NCI-H187 treated with DMSO at 0.1 percent for 48 hours (cell line): ENCODE measurements at places on chromosomes 5 and 9.

GRCh38 chr5:11239261-11240015 is 478.4 kb upstream of the DAP start:
- no peak for DNase-seq

DNA sequence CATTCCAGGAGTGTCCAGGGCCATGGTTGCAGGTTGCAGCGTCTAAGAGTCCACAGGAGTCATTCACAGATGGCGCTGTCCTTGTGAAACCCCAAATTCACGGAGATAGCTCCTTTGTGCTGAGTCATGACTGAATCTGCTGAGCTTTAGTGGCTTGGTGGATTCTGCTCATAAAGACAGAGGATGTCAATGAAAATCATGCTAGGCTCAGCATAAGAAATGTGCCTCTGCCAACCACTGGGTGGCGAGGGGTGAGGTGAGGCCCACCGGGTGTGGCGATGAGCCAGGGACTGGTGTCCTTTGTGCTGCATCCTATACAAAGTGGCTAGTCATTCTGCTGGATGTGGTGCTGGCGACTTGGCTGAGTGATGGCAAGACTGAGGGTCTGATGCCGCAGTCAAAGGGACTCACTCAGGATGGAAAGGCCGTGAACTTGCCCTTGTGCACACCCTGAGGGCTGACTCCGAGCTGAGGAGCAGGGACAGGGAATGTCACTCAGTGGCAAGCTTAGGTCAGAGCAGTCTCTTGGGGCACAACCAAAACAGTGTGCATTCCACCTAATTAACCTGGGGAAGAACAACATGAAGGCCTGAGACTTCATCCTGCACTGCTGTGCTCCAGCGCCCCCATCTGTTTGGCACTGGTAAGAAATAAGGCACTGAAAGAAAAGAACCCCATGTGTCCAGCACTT is 71.5 kb downstream of the DAP start:
- no peak for DNase-seq

GRCh38 chr9:91758491-91758981 is 191.5 kb downstream of the ROR2 start:
- no peak for DNase-seq

- no peak for DNase-seq
Measured at GRCh38 chr9:116700882-116701865, 14.1 kb downstream of the TRIM32 start.

- DNase-seq, result no peak
Measured at GRCh38 chr9:114824110-114824509, 18.3 kb upstream of the TNFSF15 start.

- no peak for DNase-seq
Measured at GRCh38 chr5:132425975-132426524, 56.5 kb downstream of the SLC22A5 start.

DNA sequence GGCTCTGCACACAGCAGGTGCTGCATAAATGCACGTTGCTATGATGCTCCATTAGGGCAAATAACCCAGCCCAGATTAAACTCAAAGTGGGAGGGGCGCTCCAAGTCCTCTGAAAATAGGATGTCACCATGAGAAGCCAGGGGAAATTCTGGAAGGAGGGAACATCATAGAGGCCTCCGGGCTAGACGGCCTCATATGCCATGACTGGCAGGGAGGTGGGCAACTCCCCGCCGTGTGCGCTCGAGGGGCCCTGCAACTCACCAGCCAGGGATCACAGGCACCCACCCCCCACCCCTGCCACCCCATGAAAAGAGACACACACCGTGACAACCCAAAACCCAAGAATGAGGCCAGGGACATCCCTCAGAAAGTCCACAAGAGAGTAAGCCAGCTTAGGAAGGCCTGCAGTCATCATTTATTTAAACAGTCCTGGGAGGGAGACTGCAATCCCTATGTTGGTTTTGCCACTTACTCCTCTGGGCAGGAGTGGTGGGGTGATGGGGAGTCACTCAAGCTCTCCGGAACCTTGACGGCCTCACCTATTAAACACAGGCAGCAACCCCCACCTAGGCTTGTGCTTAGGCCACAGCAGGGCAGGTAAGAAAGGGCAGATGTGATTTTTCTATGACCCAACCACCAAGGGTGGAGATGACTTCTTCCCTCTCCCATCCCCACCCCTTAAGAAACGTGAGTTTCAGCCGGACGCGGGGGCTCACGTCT is 4.0 kb downstream of the VAV2 start:
- no peak for DNase-seq

GRCh38 chr5:131644822-131645221 is 9.8 kb upstream of the RAPGEF6 start:
- no peak for DNase-seq
